ENCODE measurements at places on chromosomes 13 and 19.

GRCh38 chr13:77521595-77522367 is 13.7 kb upstream of the SCEL start:
- DNase-seq: peak; percentile 30

GRCh38 chr13:20116213-20116612 is 44.6 kb downstream of the GJA3 start:
- no peak for DNase-seq

DNA sequence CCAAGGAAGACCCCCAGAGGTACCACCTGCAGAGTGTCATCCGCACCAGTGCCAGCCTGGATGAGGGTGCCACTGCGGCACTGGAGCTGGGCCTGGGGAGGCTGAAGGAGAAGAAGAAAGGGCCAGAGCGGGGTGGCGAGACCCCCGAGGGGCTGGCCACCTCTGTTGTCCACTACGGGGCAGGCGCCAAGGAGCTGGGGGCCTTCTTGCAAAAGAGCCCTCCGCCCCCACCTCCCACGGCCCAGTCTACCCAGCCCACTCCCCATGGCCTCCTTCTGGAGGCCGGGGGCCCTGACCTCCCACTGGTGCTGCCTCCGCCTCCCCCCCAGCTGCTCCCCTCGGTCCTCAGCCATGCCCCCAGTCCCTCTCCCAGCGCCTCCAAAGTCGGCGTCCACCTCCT is 5.4 kb downstream of the PRR12 start:
- DNase-seq: no peak

DNA sequence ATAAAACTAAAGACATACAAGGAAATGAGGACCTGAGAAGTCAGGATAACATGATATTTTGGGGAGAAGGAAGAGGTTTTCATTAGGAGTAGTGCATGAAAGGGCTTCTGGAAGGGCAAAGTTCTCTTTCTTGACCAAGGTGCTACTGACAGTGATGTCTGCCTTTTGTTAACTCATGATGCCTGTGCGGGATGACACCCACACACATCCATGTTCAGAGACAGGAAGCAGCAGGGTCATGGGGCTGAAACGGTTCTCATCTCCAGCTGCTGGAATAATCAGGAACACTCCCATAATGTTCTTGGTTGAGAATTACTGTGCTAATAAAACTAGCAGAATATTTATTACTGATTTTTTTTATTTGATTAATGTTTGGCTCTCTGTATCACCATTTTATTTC is 29.1 kb downstream of the KCNC3 start:
- DNase-seq: no peak

GRCh38 chr19:3099347-3100145 is 5.4 kb downstream of the GNA11 start:
- DNase-seq: no peak

DNA sequence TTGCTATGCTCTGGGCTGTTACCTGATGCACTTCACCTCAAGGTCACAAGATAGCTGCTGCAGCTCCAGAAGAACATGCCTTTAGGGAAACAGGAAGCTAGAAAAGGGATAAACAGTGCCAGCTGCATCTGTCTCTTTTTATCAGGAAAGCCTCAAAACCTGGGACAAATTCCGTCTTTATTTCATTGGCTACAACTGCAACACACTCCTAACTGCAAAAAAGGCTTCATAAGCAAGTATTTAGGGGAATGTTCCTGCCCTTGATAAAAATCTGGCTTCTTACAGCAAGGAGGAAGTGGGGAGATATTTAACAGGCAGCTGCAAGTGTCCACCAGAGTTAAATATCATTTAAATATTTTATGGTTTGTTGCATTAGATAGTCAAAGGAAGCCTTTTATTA is 34.2 kb upstream of the SERTM1 start:
- no peak for DNase-seq

- DNase-seq: peak; percentile 8
These were observed 91.0 kb downstream of the NHLRC3 start for GRCh38 chr13:39129213-39129612.

GRCh38 chr13:39364947-39365468 is 238.0 kb downstream of the LHFPL6 start:
- peak; percentile 39 for DNase-seq

DNA sequence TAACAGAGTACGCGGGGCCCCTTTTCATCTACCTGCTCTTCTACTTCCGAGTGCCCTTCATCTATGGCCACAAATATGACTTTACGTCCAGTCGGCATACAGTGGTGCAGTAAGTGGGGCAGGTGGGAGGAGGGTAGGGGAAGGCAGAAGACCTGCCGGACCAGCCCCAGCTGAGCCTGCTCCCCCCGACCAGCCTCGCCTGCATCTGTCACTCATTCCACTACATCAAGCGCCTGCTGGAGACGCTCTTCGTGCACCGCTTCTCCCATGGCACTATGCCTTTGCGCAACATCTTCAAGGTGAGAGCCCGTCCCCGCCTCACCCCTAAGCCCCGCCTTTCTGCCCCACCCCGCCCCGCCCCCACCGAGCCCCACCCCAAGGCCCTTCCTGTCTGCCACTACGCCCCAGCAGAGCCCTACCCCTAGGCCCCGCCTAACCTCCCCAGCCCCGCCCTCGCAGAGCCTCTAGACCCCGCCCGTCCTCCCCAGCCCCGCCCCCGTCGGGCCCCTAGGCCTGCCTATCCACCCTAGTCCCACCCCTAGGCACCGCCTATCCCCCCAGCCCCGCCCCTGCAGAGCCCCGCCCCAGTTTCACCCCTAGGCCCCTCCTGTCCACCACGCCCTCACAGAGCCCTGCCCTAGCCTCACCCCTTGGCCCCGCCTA is 7.7 kb downstream of the NDUFB7 start:
- peak; percentile 71 for DNase-seq

GRCh38 chr13:97257800-97258799 is 36.0 kb downstream of the MBNL2 start:
- peak; percentile 50 for DNase-seq

- no peak for DNase-seq
These were observed 8.1 kb upstream of the TSHZ3 start for GRCh38 chr19:31357315-31357673.

- peak; percentile 54 for DNase-seq
These were observed 857 bp downstream of the IER2 start for GRCh38 chr19:13150931-13151604.

DNA sequence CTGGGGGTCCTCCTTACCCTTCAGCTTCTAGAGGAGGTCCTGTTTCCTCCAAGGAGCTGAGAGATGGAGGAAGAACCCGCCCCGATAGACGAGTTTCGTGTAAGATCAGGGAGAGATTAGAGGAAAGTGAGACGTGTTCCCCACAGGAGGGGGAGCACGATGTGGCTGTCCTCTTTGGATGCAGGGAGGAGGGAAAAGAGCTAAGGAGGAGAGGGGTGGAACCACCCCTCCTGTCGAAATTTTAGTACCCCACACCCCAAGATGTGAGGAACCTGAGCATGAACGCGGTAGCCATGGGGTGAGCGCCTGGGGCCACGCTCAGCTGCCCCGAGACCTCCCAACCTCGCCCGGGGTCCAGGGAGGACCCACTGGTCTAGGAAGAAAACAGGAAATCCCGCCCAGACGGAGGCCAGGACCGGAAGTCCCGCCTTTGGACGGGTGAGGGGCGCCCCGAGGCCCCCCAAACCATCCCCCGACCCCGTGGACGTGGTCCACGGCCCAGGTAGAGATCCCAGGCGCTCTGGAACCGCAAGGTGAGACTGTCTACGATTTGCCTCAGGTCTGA is 1.2 kb downstream of the AKT1S1 start:
- peak; percentile 83 for DNase-seq

DNA sequence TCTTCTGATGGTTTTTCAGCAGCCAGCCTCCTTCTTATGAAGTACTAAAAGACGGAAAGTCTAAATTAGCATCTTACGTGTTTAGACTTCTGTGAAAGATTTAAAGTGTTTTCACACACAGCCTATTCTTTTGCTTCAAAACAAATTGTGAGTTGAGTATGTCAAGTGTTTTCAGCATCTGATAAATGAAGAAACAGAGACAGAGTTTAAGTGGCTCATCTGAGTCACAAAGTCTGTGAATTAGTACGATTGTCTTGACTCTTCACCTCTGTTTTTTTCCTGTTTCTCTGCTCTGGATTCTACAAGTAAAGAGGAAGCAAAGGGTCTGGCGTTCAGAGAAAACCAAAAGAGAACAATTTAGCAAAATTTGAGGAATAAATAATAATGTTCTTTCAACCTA is 116.4 kb downstream of the FRY start:
- no peak for DNase-seq

DNA sequence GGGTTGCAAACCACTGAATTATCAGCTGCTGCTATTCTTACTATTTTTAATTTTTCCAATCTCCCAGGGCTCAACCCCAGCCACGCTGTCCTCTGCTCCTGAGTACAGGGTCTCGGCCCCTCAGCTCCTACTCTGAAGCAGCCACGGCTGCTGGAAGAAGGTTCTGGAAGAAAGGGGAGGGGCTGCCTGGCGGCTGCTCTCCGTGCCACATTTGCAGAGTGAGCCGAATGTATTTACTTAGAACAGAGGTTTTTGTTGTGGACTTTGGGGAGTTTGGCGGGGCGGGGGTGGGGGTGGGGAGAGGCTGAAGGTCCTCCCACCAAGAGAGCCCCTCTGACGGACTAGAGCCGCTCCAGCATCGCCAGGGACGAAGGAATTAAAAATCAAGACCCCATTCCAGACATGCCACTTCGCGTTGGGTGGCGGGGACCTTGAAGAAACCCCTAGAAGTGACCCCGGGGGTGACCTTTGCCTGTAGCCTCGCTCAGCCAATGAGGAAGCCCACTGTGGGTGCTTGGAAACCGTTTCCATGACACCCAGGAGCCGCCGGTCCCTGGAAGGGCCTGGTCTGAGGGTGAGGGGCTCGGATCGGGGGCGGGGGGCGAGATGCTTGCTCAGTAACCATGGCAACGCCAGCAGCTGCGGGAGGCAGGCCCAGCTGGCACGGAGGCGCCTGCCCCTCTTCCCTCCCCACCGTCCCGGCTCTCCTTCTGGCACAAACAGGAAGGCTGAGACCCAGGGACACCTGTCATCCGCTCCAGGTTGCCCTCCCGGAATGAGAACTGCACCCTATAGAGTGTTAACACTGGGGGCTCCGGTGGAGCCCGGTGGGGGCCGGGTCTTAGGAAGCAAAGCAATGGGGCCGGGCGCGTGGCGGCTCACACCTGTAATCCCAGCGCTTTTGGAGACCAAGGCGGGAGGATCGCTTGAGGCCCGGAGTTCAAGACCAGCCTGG is 54.2 kb upstream of the PTPRS start:
- DNase-seq: peak; percentile 90

DNA sequence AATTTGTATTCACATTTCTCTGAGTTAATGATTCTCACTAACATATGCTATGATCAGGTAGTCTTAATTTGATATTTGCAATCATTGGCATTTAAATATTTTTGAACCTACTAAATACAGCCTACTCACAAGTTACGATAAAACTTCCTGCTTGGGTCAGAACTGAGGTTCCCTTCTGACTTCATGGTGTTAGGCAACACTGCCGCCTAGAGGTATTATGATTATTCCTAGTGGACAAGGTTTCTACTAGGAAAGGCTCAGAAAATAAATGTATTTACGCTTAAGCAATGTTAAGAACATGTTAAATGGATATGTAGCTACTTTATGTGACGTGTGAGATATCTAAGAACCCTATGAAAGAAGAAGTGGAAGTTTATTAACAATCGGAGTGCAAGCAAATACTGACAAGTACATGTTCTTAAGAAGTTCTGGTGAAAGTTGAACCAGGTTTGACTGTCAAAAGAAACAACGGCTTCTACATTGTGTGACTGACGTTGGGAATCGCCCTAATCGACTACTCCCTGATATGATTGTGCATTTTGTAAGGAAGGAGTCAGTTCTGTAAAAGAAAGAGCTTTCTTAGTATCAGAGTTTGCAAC is 1395.8 kb downstream of the SLITRK5 start:
- DNase-seq: peak; percentile 75

- DNase-seq: peak; percentile 69
These were observed 4.3 kb downstream of the NANOS3 start for GRCh38 chr19:13881251-13881691.

DNA sequence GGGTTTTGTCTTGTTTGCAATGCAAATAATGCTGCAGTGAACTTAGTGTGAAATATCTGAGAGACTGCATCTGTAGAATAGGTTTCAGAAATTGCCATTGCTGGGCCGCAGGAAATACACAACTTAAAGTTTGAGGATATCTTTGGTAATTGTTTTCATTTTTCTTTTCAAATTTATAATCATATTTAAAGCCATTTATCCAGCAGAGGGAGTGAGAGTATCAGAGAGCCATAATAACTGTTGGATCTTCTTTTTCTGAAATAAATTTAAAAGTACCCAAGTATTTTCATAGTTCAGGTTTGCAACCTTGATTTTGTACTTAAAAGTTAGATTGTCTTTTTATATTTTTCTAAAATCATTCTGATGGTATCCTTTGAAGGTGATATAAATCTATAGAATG is 99.4 kb downstream of the ZMYM2 start:
- no peak for DNase-seq

DNA sequence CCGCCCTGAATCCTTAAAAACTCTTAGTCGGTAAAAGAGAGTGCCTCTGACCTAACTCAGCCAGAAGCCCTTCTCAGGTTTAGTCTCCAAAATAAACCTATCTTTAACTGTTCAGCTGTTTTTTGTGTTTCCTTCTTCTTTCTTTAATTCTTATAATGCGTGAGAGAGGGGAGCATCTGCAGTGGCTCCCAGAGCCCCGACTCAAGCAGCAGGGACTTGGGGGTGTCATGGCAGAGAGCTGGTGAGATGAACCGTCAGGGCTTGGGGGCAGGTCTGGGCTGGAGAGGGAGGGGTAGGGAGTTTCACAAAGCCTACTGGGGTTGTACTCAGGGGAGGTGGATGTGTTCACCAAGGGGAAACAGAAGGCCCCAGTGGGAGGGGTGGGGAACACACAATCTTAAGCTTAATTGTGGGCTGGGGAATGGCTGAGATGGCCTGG is 16.8 kb upstream of the SIGLEC6 start:
- no peak for DNase-seq

DNA sequence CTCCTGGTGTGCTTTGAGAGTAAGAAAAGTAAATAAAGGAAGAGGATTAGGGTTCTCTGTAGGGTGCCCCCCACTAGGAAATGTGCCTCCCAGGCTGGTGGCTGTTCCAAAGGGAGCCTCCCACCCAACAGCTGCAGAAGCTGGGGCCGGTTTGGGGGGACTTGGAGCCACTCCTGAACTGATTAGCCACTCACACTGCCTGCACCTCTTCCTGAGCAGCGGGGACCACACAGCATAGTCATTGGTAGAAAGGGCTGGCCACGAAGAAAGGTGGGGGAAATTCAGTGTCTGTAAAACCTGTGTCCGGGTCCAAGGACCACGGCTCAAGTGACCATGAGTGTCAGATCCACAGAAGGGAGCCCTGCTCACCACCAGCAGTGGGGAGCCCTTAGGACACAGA is 55.6 kb downstream of the SPACA7 start:
- DNase-seq: no peak

- no peak for DNase-seq
These were observed 11.5 kb upstream of the KANK2 start for GRCh38 chr19:11208561-11209471.

DNA sequence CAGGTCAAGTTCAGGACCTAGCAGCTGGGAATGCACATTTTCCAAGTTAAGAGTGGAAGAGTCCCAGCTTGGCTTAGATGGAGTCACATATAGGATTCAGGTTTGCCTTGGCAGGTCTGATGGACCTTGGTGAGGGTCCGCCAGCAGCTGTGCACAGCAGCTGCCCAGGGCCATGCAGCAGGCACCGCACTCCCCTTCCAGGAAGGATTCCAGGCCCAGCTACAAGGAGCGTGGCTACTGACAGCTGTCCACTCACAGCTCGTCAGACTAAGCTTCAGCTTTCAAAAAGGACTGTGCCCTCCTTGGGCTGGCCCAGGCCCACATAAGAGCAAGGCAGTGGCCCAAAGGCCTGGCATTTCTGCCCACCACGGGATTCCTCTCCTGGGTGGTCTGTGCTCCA is 68.4 kb downstream of the ALOX5AP start:
- no peak for DNase-seq

Data from neural progenitor cell (in vitro differentiated cells).